Suppressor macrophage (primary cell): ENCODE measurements at places on chromosomes 1 and 21.
A peak's percentile ranks its signal among the peaks of the same experiment; 100 is the strongest.

- DNase-seq: no peak
Observed at GRCh38 chr1:164876398-164877116, 317.6 kb downstream of the PBX1 start.

- no peak for DNase-seq
Observed at GRCh38 chr1:6653436-6654290, 29.0 kb downstream of the THAP3 start.

GRCh38 chr1:16913833-16914662 is 7.7 kb upstream of the CROCC start:
- DNase-seq: peak; percentile 99

DNA sequence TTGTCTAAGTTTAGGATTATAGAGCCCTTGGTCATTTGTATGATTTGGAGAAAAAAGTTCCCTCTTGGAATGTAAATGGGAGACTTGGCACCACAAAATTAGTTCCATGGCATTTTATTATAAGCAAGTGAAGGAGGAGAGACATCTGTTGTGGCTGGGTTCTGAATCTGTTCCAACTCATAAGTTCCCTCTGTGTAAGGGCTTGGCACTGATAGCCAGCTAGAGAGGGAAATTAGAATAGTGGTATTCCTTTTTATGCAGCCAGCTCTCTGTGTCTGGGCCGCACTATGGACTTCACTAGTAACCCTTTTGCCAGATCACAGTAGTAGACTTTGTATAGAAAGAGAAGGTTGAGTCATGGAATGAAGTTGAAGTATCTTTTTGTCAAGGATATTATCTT is 31.1 kb downstream of the GNAI3 start:
- DNase-seq: no peak

GRCh38 chr1:153963850-153964331 is 554 bp upstream of the SLC39A1 start:
- DNase-seq: peak; percentile 51

GRCh38 chr1:227417756-227418480 is 99.6 kb upstream of the CDC42BPA start:
- no peak for DNase-seq

- no peak for DNase-seq
Observed at GRCh38 chr1:168387781-168388760, 107.4 kb downstream of the TBX19 start.

DNA sequence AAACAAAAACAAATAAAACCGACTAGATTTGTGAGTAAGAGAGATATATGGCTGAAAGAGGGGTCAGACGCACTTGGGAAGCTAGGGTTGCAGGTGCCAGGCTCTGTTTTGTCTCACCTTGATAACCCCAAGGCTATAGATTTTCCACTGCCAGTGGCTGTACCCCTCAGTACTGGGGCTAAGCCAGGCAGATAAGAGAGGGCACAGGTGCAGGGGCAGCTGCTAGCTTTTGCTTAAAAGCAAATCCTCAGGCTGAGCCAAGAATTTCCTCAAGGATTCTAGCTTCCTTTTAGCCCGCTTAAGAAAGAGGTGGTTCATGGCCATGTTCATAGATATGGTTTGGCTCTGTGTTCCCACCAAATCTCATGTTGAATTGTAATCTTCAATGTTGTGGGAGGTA is 57.9 kb downstream of the OVGP1 start:
- no peak for DNase-seq

- no peak for DNase-seq
Observed at GRCh38 chr1:150957666-150958065, 17.0 kb downstream of the CERS2 start.

DNA sequence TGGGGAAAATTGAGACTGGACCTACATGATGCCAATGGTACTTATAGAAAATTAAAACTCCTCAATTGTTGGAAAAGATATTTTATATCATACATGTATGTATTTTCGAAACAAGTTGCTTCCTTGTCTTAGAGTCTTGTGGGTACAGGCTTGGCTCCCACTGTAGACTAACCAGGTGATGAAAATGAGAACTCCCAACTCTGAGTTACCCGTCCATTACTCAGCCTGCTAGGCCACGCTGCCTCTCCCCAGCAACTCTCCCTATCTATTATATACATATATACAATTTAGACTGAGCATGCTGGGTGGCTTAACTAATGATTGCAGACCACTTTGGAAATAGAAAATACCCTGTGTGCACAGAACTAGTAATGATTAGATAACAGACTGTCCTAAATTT is 628.7 kb downstream of the LMO4 start:
- DNase-seq: no peak

- peak; percentile 64 for DNase-seq
Observed at GRCh38 chr1:147627435-147628110, 42.8 kb downstream of the ACP6 start.
